ENCODE measurements at places on chromosomes 1 and 21. TPM values are rescaled to one million over a fixed set of nuclear protein-coding genes. Genes with fewer than 3 reads are reported as not detected.

GRCh38 chr1:221701570-221702186 is 40.2 kb downstream of the DUSP10 start:
- no peak for DNase-seq

DNA sequence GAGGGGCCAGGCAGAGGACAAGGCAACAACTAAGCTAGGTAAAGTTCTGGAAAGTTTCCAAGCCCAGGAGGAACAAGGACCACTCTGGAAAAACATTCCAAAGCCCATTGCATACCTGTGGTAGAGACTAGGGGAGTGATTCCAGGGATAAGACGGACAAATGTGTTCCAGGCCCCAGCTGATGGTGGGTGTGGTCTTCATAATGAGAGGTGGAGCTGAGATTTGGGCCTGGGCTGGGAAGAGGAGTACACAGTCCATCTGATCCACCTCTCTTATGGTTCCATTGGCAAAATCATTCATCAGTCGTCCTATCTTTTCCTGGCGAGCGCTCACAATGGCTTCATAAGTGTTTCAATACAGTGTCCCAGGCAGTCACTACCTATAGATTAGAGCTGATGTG is 4.5 kb downstream of the KLHDC7A start:
- DNase-seq: no peak

DNA sequence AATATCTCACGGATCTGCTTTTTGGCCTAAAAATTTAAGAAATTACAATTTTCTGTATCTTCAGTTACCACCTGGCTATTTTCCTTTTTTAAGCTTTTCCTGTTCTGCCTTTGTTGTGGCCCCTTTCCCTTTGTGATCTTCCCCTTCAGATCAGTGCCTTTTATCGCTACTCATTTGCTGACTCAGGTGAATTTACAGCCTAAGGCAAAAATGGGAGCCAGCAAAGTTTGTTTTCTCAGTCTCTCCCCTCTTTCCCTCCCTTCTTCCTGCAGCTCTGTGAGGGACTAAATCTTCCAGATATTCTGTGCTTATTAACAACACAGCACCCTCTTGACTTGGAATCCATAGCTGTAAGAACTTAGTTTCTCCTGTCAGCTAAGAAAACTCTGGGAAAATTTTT is 5.3 kb upstream of the PRRC2C start:
- no peak for DNase-seq

DNA sequence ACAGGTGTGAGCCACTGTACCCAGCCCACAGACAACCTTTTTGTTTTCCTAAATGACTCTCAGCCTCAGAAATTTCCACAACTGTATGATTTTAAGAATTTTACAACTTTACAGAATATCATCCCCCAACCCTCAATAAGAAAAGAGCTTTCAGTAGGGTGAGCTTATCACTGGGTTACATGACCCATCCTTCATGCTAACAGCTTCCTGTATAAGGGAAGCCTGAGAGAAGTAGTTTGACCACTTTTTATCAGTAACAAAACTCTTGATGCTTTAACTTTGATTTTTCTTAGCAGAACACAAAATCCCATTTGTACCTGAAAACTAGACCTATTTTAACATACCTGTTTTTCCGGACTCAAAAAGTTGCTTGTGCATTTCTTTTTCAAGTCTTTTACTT is 9.7 kb upstream of the MYBPHL start:
- no peak for DNase-seq

The ASTN1 gene
- total RNA-seq: under 0.01 TPM

The TMEM82 gene
- total RNA-seq: not detected
